ENCODE measurements at places on chromosomes 12 and 14.

- DNase-seq = peak; percentile 97
Observed at GRCh38 chr12:114668151-114668885, 15.7 kb downstream of the TBX3 start.

DNA sequence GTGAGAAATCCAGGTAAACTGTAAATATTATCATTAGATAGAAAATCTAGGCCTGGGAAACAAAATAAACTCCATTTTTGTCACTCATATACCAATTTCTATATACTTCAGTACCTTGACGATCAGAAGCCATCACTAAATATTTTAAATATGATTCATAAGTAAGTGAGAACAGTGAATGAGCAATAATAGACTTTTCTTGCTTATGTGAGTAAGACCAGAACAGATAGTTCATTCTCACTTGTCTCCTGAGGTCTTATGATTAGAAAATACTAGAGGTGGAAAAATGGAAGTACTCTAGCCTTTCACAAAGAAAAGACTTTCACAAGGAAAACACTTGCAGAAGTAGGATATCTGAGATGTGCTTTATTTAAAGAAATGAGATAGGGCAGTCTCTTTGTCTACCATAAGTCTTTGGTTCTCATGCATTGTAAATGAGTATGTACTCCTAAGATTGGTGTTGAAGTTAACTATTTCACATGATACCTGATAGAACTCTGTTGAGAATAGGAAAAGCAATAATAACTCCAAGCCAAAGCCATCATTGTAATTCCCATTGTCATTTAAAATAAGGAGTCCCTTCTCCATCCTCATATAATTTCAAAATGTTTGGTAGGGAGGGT is 10.1 kb upstream of the SMCO3 start:
- no peak for DNase-seq

- no peak for DNase-seq
Observed at GRCh38 chr14:104746071-104746545, 6.8 kb upstream of the SIVA1 start.

- DNase-seq = peak; percentile 23
Observed at GRCh38 chr14:96938946-96939345, 141.8 kb downstream of the VRK1 start.

DNA sequence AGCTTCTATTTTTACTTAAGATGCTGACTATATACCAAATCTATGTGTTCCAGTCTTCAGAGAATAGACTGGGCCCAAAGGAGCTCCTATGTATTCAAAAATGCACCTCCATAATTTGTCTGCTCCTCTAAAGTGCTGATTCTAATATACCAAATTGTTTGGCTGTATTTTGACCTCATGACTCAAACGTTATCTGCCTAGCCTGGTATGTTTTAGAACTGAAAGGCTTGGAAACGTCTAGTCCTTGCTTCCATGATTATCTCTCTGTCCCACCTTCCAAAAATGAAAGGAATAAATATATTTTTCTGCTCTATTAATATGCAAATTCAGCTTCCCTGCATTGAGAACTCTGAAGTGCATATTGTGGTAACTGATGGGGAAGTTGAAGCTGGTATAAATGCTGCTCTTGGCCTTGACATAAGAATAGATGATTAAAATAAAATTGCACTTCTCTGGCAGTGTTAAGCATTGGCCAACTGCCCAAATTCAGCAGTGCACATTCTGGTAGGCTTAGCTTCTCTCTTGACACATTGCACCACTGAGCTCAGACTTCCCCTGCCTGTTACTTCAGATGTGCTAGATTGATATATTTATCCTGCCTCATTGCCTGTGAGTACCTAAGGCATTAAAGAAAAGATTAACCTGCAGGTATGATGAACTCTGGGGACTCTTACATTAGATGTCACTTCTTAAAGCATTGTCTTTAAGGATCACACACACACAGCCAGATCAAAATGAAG is 882.3 kb downstream of the RPS29 start:
- no peak for DNase-seq

- DNase-seq = no peak
Observed at GRCh38 chr14:104496095-104496494, 83.5 kb upstream of the C14orf180 start.

- peak; percentile 49 for DNase-seq
Observed at GRCh38 chr12:131559517-131560516, 151.1 kb upstream of the SFSWAP start.

DNA sequence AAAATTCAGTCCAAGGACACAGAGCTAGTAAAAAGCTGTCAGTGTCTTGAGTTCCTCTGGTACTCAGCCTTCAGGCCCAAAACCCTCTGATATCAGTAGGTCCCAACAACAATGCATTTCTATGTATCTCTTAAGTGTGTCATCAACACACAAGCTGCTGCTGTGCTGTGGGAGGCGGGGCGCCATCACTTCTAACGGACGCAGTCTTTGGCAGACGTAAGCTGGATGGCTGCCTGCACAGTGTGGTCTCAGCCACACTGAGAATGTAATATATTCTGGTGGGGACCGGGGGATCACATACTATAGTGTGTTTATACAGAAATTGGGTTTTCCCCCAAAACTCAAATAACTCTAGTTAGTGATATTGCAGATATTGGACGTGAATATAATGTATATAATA is 123.9 kb downstream of the SUDS3 start:
- DNase-seq = no peak

DNA sequence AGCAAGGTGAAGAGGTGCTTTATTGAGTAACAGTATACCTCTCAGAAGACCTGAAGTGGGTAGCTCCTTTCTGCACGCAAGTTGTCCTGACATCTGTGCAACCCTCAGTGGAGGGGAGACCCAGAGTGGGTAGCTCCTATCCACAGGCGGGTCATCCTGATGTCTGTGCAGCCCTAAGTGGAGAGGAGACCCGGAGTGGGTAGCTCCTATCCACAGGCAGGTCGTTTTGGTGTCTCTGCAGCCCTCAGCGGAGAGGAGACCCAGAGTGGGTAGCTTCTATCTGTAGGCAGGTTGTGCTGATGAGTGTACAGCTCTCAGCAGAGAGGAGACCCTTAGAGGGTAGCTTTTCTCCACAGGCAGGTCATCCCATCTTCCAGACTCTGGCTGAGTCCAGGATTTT is 45.1 kb upstream of the PRPF39 start:
- DNase-seq = peak; percentile 59

GRCh38 chr14:24834956-24835355 is 201.0 kb upstream of the GZMB start:
- no peak for DNase-seq

DNA sequence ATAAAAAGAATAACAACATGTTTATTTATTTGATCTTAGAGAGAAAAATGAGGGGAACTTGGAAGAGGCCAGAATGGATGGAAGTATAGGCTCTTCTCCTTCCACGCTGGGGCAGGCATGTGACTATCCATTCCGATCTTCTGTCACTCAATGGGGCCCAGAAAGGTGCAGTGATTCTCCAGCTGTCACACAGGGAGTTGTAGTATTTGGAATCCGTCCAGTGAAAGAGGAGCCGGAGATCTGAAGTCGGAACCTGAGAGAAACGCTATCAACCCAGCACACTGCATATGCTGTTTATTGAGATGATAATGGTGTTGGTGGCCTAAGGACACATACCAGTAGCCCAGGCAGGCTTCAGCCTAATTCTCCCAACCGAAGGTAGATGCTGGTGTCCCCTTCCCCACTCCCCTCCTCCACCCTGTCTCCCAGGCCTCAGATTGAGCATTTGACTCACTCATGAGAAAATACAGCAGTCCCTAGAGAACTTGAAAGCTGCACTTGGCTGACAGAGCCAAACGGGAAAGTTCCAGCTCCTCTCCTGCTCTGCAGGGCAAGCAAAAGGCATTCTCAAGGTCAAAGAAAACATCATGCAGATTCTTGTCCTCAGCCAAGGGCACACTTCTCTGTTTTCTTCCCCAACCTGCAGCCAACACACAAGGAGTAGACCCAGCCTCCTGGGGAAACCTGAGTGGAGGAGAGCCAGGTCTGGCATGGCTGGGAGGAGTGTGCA is 100.4 kb downstream of the IRF2BPL start:
- no peak for DNase-seq

GRCh38 chr12:104002686-104003085 is 37.0 kb downstream of the TDG start:
- no peak for DNase-seq

DNA sequence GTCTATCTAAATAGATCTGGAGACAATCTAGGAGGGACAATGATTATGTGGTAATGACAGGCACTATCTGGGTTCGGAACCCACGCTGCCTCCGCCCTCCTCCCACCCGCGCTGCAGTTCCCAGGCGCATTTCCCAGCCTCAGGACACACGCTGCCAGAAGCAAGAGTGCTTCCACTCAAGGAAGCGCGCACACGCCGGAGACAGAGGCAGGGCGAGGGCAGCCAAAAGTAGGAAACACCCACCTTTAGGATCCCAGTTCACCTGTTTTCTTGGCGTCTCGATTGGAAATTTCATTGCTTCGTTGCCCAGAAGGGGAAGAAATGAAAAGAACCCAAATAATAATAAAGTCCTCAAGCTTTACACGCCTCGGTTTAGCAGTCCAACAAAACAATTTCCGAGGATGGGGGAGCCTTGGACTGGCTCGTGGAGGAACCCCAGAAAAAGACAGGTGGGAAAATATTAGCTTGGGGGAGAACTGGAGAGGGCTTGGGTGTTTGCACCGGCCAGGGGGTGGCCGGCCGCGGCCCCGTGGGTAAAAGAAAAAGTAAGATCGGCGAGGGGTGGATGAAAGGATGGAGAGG is 474 bp downstream of the KCNK10 start:
- no peak for DNase-seq

DNA sequence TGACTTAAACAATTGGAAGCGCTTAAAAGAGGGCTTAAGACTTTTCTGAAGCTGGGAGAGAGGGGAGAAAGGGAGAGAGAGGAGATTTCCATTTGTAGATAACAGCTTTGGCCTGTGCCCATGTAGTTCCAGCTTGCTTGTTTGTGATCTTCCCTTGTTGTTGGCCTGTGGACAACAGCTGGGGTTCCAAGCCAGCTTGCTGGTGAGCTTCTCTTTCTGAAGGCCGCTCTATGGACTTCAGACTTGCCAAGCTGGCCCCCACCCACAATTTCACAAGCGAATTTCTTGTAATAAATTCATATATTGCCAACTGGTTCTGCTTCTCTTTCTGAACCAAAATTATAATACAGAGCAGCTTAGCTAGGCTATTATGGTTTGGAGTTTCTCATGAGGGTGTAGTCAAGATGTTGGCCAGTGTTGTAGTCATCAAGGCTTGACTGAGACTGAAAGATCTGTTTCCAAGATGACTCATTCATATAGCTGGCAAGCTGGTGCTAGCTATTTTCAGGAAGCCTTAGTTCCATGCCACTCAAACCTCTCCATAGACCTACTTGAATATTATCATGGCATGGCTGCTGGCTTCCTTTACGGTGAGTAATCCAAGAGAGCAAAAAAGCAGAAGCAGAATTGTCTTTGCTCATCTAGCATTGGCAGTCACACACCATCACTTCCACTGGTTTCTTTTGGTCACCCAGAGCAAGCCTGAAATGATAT is 89.4 kb downstream of the ATP23 start:
- no peak for DNase-seq

Data from mesendoderm (in vitro differentiated cells).